Spleen (tissue), 13 donors: ENCODE measurements at places on chromosomes 4 and X. TPM values are rescaled to one million over a fixed set of nuclear protein-coding genes. Genes with fewer than 3 reads are reported as not detected.

GRCh38 chrX:146186540-146186939 is 368.9 kb downstream of the SLITRK2 start:
- no peaks in the 10 kb centered on the region for H3K36me3 ChIP-seq
- DNase-seq, result no peak
- no peak overlapping the region for H3K27ac ChIP-seq
- no peak overlapping the region for H3K4me3 ChIP-seq
- H3K4me1 ChIP-seq, result no peaks in the 10 kb centered on the region

DNA sequence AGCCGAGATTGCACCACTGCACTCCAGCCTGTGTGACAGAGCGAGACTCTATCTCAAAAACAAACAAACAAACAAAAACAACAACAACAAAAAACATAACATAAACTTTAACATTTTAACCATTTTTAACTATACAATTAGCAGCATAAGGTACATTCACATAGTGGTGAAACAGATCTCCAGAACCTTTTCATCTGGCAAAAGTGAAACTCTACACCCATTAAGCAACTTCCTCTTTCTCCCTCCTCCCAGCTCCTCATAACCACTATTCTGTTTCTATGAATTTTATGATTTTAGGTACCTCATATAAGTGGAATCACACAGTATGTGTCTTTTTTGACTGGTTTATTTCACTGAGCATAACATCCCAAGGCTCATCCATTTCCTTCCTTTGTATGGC is 103.6 kb downstream of the FAM13A start:
- H3K27ac ChIP-seq, result no peak overlapping the region
- no peak for DNase-seq
- H3K4me3 ChIP-seq, result no peak overlapping the region
- no peaks in the 10 kb centered on the region for H3K27me3 ChIP-seq
- no peaks in the 10 kb centered on the region for H3K36me3 ChIP-seq
- H3K4me1 ChIP-seq, result peaks cover 17% of the 10 kb centered on the region

DNA sequence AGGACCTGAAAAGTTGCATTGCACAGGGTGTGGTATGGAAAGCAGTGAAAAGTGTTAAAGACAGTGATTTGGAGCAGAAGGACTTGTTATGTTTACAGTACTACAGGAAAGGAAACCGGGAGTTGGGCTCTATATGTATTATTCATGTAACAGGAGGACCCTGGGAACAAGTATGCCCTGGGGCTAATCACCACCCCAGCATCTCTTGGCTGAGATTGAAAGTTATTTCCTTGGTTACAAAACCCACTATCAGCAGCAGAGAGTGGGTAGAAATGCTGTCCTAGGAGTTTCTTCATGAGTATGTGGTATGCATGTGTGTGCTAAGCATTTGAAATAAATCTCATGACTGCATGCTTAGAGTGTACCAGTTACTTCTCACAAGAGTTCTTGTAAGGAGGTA is 46.9 kb downstream of the STK32B start:
- H3K4me1 ChIP-seq, result no peaks in the 10 kb centered on the region
- no peak overlapping the region for H3K27ac ChIP-seq
- no peaks in the 10 kb centered on the region for H3K27me3 ChIP-seq

KLHL13 gene
- total RNA-seq, result 1.0 TPM

KLHL34 gene
- total RNA-seq, result 0.54 TPM

SORBS2 gene
- 127 TPM for total RNA-seq

KIAA0232 gene
- 46.7 TPM for total RNA-seq
